IMR-90 (cell line): ENCODE measurements at places on chromosomes 11 and 22. TPM values are rescaled to one million over a fixed set of nuclear protein-coding genes. Genes with fewer than 3 reads are reported as not detected.

Gene TECTA
- 0.18 and 0.28 TPM in 2 replicates for total RNA-seq

Gene PLAAT5
- total RNA-seq, result not detected in 2 replicates

Gene ARHGEF12
- total RNA-seq, result 115 and 131 TPM in 2 replicates

Gene PAX6
- total RNA-seq, result not detected in 2 replicates

Gene RFPL1
- total RNA-seq, result not detected in 2 replicates

Gene RBM14
- total RNA-seq, result 9.3 and 12.2 TPM in 2 replicates

Gene MYEOV
- 6.1 and 6.8 TPM in 2 replicates for total RNA-seq

Gene MYOD1
- total RNA-seq, result not detected in 2 replicates

Gene PGA5
- total RNA-seq, result not detected in 2 replicates

Gene MIEF1
- 9.7 and 12.2 TPM in 2 replicates for total RNA-seq

Gene RAB3IL1
- total RNA-seq, result 0.28 and 0.72 TPM in 2 replicates

Gene OR4A16
- total RNA-seq, result not detected in 2 replicates

Gene WT1
- not detected in 2 replicates for total RNA-seq

GRCh38 chr22:40345271-40345670 lies 1.0 kb upstream of the ADSL start:
- H3K4me3 ChIP-seq, result no peak overlapping the region
- H3K27me3 ChIP-seq, result no peaks in the 10 kb centered on the region
- peaks cover 4% of the 10 kb centered on the region for H3K36me3 ChIP-seq

DNA sequence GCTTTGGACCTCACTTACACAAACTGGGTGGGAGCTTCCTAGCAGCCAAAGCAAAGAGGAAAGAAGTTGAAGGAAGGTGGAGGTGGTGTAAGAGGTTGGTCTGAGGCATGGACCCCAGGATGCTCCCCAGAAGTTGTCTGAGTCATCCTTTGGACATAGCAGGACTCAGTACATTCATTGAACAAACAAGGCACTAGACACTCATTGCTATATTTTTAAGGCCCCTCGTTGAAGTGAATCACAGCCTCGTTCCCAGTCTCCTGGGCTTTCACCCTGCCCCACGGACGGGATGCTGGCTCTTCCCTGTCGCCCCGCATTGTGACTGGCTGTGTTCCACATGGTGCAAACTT lies 95.9 kb upstream of the FGF3 start:
- peak; percentile 62 for DNase-seq
- peaks cover 7% of the 10 kb centered on the region for H3K4me1 ChIP-seq
- no peaks in the 10 kb centered on the region for H3K36me3 ChIP-seq

- DNase-seq, result no peak
- no peak overlapping the region for H3K4me3 ChIP-seq
- no peak overlapping the region for H3K27ac ChIP-seq
- peaks cover 36% of the 10 kb centered on the region for H3K27me3 ChIP-seq
- no peaks in the 10 kb centered on the region for H3K4me1 ChIP-seq
These were observed 20.4 kb upstream of the EMSY start for GRCh38 chr11:76424379-76424778.

DNA sequence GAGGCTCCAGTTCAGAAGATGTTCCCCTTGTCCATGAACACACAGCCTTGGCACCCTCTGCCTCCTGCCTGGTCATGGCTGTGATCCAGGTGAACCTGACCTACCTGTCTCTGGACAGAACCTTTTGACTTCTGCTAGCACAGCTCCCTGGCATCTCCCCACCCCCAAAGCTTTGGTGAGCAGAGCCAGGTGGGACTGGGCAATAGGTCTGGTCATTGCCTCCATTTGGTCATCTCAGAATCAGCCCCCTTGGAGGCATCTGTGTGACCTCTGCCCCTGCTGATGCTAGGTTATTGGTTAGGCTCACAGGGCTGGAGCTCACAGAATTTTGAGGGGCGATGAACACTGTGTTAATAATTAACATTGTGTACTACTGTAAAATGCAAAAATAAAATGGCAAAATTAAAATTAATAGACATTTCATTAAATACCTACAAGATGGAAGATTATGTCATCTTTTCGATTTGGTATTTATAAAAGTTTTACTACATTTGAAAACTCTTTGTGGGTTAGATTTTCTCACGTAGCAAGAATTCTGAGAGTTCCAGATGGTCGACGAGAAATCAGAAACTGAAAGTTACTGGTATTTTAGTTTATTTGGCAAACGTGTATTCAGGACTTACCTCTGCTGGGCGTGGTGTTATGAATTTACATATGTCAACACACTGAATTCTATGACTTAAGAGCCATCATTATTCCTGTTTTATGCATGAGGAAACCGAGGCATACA lies 8.3 kb upstream of the KIAA0930 start:
- no peak overlapping the region for H3K27ac ChIP-seq
- H3K27me3 ChIP-seq, result no peaks in the 10 kb centered on the region
- no peak for DNase-seq
- H3K36me3 ChIP-seq, result no peaks in the 10 kb centered on the region
- no peak overlapping the region for H3K4me3 ChIP-seq

- no peaks in the 10 kb centered on the region for H3K36me3 ChIP-seq
- no peak overlapping the region for H3K27ac ChIP-seq
- no peak overlapping the region for H3K4me3 ChIP-seq
- H3K27me3 ChIP-seq, result no peaks in the 10 kb centered on the region
- DNase-seq, result no peak
- no peaks in the 10 kb centered on the region for H3K4me1 ChIP-seq
These were observed 1313.1 kb downstream of the JRKL start for GRCh38 chr11:97702951-97703350.

- no peak overlapping the region for H3K4me3 ChIP-seq
- H3K4me1 ChIP-seq, result no peaks in the 10 kb centered on the region
- H3K36me3 ChIP-seq, result peaks cover 7% of the 10 kb centered on the region
- peaks cover 6% of the 10 kb centered on the region for H3K27me3 ChIP-seq
- no peak overlapping the region for H3K27ac ChIP-seq
These were observed 26.6 kb downstream of the KCNQ1OT1 start for GRCh38 chr11:2673250-2673610.

DNA sequence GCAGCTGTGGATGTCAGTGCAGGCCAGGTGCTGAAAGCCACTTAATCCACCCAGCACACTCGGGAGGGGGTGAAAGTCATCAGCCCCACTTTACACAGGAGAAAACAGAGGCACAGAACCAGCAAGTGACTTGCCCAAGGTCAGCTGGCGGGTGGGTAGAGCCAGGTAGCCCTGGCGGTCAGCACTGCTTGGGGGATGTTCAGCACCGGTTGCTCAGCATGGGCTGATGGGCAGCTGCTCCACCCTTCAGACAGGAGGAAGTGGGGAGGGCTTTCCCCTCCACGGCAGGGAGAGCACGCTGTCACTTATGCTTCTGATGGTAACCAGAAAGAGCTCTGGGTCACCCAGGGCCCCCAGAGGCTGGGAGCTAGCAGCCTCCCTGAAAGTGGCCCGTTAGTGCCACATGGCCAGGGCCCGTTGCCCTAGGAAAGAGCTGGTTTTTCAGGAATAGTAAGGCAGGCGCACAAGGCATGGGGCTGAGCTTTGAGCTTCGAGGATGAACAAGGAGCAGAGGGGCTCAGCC lies 417.9 kb downstream of the CTTN start:
- no peak for DNase-seq
- H3K27ac ChIP-seq, result no peak overlapping the region
- H3K36me3 ChIP-seq, result peaks cover 4% of the 10 kb centered on the region
- H3K27me3 ChIP-seq, result no peaks in the 10 kb centered on the region
- H3K4me3 ChIP-seq, result no peak overlapping the region
- no peaks in the 10 kb centered on the region for H3K4me1 ChIP-seq

DNA sequence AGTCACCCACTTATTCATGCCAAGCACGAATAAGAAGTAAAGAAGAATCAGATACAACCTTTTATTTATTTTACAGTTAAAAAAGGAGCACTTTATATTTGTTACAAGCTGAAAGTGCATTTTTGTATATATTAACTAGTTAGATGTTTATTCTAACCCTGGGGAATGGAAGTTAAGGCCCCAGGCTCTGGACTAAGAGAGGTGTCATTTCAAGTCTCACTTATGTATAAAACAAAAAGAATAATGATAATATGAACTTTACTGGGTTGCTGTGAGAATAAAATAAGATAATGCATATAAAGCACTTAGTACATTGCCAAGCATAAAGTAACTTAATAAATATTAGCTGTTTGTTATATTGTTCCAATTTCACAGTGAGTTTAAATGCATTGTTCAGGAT lies 12.1 kb upstream of the FAT3 start:
- no peak for DNase-seq
- no peaks in the 10 kb centered on the region for H3K4me1 ChIP-seq
- H3K36me3 ChIP-seq, result no peaks in the 10 kb centered on the region
- no peaks in the 10 kb centered on the region for H3K27me3 ChIP-seq
- no peak overlapping the region for H3K4me3 ChIP-seq

DNA sequence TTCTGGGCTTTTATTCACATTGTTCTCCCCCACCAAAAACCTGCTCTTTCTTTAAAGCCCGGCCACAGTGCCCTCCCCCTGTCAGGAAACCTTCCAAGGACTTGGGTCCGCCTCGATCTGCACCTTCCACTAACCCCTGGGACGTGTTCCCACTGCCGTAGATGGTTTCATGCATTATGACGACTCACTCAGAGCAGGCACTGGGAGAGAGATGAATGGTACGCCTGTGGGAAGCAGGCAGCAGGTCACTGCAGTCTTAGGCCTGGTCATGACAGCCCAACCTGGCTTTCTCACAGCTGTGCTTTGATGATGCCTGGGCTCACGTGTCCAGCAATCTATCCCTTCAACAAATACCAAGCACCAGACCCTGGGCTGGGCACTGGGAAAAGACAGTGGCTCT lies 115.7 kb downstream of the WNT7B start:
- H3K4me1 ChIP-seq, result no peaks in the 10 kb centered on the region; the same call in 1 of the 2 replicates
- DNase-seq, result no peak
- peaks cover 5% of the 10 kb centered on the region; the same call in 1 of the 2 replicates for H3K27me3 ChIP-seq
- 0 out of 2 replicates have a peak, but pooled peaks cover 1% of the 10 kb centered on the region for H3K36me3 ChIP-seq
- H3K4me3 ChIP-seq, result no peak overlapping the region
- H3K27ac ChIP-seq, result no peak overlapping the region

- no peaks in the 10 kb centered on the region for H3K4me1 ChIP-seq
- H3K36me3 ChIP-seq, result no peaks in the 10 kb centered on the region
- H3K27ac ChIP-seq, result no peak overlapping the region
- no peaks in the 10 kb centered on the region for H3K27me3 ChIP-seq
- DNase-seq, result no peak
These were observed 5.8 kb downstream of the MS4A6E start for GRCh38 chr11:60332846-60333245.

DNA sequence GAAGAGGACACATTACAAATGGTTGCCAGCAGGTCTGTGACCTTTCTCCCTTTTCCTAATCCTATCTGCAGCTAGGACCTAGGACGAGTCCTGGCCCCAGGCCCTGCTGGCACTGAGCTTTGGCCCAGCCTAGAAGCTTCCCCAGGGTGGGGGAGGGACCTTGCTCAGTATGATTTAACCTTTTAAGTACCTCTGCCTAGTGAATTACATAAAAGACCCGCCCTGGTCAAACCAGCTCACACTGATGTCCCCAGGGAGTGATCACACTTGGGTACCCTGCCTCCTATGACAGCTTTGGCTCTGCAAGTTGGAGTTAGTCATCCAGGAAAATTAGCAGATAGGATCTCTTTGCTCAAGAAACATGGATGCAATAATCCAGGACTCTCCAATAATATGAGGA lies 21.9 kb downstream of the ASCC2 start:
- H3K27ac ChIP-seq, result no peak overlapping the region
- peaks cover 49% of the 10 kb centered on the region for H3K36me3 ChIP-seq
- DNase-seq, result no peak
- H3K27me3 ChIP-seq, result no peaks in the 10 kb centered on the region
- H3K4me3 ChIP-seq, result no peak overlapping the region

- no peaks in the 10 kb centered on the region for H3K36me3 ChIP-seq
- H3K27ac ChIP-seq, result no peak within 1 kb of the TSS
- DNase-seq, result no peak
These were observed at the start of gene OR8G5 for GRCh38 chr11:124256076-124256475. TSS of gene OR8G5 (plus strand) at chr11:124256376. CDS start at chr11:124264932, 8,556 bp downstream.

- H3K4me3 ChIP-seq, result no peak overlapping the region
- H3K27ac ChIP-seq, result no peak overlapping the region
- H3K4me1 ChIP-seq, result no peaks in the 10 kb centered on the region
- peaks cover 5% of the 10 kb centered on the region; the same call in 1 of the 2 replicates for H3K27me3 ChIP-seq
- no peak for DNase-seq
- no peaks in the 10 kb centered on the region for H3K36me3 ChIP-seq
These were observed 9.4 kb downstream of the MYO7A start for GRCh38 chr11:77137421-77137820.

- peaks cover 3% of the 10 kb centered on the region; the same call in 1 of the 2 replicates for H3K4me1 ChIP-seq
- no peaks in the 10 kb centered on the region for H3K36me3 ChIP-seq
- H3K4me3 ChIP-seq, result no peak overlapping the region
- no peak for DNase-seq
- H3K27ac ChIP-seq, result no peak overlapping the region
These were observed 23.6 kb downstream of the SREBF2 start for GRCh38 chr22:41856469-41856868.

DNA sequence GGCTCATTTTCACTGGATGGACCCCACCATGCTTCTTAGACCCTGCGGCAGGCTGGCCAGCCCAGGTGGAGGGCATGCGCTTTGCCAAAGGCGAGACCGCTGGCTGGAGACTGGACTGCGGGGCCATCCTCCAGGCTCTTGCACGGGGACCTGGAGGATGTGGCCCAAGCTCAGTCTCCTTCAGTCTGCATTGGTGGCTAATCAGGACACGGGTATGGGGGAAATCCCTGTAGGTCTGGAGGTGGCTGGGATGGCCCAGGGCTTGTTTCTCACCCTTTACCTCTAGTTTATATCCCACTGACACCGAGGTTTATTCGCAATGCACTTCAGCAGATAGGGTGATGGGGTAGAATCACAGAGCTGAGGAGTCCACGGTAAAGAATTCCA lies 45.0 kb downstream of the BCR start:
- H3K27ac ChIP-seq, result no peak overlapping the region
- H3K4me1 ChIP-seq, result peaks cover 15% of the 10 kb centered on the region
- H3K4me3 ChIP-seq, result no peak overlapping the region
- no peak for DNase-seq

DNA sequence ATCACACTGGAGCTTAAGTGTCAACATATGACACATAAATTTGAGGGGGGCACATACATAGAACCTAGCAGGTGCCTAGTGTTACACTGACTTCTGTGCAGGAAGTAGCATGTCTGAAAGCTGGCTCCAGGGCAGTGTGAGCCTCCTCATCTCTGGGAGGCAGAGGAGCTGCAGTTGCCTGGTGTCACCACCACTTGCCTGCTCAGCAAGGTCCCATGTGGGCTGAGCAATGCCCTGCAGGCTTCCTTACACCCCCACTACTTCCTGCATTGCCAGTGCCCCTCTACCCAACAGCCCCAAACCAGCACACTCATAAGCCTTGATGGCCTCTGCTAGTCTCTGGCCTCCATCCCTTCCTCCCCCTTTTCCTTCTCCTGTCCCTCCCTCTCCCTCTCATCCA lies 165.8 kb downstream of the BUD13 start:
- no peaks in the 10 kb centered on the region for H3K27me3 ChIP-seq
- no peak overlapping the region for H3K4me3 ChIP-seq
- no peaks in the 10 kb centered on the region for H3K4me1 ChIP-seq

- H3K27ac ChIP-seq, result peak overlapping the region; percentile 88
- DNase-seq, result peak; percentile 100
- H3K27me3 ChIP-seq, result no peaks in the 10 kb centered on the region
- no peaks in the 10 kb centered on the region for H3K36me3 ChIP-seq
- no peak overlapping the region for H3K4me3 ChIP-seq
These were observed 348.0 kb downstream of the TENM4 start for GRCh38 chr11:79092791-79093353.

- no peak overlapping the region for H3K27ac ChIP-seq
- peak; percentile 50 for DNase-seq
- H3K27me3 ChIP-seq, result no peaks in the 10 kb centered on the region
- H3K36me3 ChIP-seq, result no peaks in the 10 kb centered on the region
- H3K4me3 ChIP-seq, result no peak overlapping the region
These were observed 9.8 kb downstream of the APOL5 start for GRCh38 chr22:35727436-35727835.
